Putamen (tissue), 1 donor: ENCODE measurements at places on chromosomes 16 and 17.

- no peak for DNase-seq
Observed at GRCh38 chr16:13262270-13263090, 361.1 kb downstream of the SHISA9 start.

- no peak for DNase-seq
Observed at GRCh38 chr17:70423562-70423961, 254.2 kb downstream of the KCNJ2 start.

GRCh38 chr16:81810894-81811538, 31.9 kb downstream of the PLCG2 start:
- DNase-seq = no peak

DNA sequence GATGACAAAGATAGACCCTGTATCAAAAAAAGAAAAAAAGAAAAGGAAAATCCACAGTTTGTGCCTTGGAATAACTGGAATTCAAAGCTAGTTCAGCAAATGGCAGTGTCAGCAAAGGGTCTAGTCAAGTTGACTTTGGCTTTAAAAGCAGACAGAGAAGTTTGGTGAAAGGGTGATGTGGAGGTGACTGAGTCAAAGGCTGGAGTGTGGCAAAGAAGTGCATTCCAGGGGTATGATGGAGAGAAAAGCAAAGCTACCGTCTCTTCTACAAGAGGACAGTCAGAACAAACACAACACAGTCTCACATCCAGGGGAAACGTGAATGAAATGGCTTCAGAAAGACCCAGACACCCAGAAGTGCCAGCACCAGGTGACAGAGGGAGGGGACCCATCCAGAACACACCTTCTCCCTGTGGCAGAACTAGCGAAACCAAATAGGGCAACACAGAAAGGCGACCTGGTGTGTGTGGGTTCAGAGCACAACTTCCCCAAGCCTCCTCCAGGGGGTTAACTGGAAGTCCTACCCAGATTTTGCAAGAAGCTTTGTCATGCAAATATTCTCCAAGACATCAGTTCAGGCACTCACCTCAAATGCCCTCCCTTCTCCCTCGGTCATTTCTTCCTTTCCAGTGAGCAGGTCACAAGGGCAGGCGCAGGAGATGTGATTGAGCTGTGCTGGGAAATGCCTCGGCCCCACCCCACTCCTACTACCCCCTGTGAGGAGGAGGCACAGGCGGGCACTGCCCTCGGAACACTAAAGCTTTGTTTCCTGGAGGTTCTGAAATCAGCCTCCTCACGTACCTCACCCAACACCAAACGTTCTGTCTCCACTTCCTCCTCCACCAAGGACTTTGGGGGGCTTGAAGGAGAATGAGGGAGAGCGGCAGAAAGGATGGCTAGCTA, 481.9 kb downstream of the SOX9 start:
- no peak for DNase-seq

DNA sequence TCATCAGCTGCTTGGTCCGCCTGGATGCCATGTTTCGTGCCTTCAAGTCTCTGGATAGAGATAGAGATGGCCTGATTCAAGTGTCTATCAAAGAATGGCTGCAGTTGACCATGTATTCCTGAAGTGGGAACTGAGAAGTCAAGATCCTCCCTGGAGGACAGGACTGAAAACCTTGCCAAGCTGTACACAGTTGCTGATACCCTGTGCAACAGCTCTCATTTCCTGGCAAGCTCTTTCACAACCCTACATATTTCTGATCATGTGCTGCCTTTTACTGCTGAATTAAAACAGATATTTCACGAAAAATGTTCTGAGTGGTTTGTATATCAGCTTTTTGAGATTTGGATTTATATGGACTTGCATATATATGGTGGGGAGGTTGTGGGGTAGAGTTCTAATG, 898 bp downstream of the CAPNS2 start:
- DNase-seq = no peak
